ENCODE measurements at places on chromosomes 5 and 9. TPM values are rescaled to one million over a fixed set of nuclear protein-coding genes. Genes with fewer than 3 reads are reported as not detected.

Gene PLAC8L1
- 0.54 TPM for polyA plus RNA-seq

Gene GCNT4
- polyA plus RNA-seq, result 27.4 TPM

Gene RNF130
- polyA plus RNA-seq, result 30.4 TPM

Gene CNTNAP3
- 3.4 TPM for polyA plus RNA-seq

Gene DENND1A
- 29.7 TPM for polyA plus RNA-seq

Gene DMRTA1
- polyA plus RNA-seq, result 0.15 TPM

Gene HBEGF
- polyA plus RNA-seq, result 4.7 TPM

Gene SIGMAR1
- 79.9 TPM for polyA plus RNA-seq

Gene ZNF474
- 0.64 TPM for polyA plus RNA-seq

Gene PPP3R2
- polyA plus RNA-seq, result 0.01 TPM

Gene SPEF2
- 17.3 TPM for polyA plus RNA-seq

Gene CCDC192
- 0.39 TPM for polyA plus RNA-seq

Gene BNC2
- 8.9 TPM for polyA plus RNA-seq
